Mesenchymal stem cell (in vitro differentiated cells and primary cell): ENCODE measurements at places on chromosomes 7 and 10.

DNA sequence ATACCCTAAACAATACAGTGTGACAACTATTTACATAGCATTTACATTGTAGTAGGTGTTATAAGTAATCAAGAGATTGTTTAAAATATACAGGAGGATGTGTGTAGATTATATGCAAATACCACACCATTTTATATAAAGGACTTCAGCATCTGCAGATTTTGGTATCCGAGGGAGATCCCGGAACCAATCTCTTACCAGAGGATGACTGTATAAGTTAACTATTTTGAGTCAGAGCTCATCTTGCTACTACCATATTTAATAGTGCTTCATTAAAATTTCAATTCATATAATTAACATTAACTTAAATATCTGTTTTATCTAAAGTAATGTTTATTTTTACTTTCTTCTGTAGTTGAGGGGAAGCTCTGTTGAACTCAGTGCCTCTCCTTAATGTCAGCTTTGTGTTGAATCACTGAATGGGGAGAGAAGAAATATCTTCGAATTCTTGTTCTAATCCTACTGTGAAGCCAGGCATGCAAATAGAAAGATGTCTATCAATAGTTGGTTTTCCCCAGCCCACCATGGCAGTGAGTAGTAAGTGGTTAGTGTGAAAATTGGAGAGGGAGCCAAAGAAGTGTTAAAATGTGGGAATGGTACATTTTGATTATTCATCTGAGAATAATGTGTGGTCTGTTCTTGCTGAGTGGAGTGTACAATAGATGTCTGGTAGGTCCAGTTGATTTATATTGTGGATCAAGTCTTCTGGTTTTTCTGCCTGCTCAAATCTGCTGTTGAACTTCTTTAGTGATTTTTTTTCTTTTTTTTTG lies 90.1 kb upstream of the CYP26C1 start:
- peak; percentile 56 for DNase-seq

DNA sequence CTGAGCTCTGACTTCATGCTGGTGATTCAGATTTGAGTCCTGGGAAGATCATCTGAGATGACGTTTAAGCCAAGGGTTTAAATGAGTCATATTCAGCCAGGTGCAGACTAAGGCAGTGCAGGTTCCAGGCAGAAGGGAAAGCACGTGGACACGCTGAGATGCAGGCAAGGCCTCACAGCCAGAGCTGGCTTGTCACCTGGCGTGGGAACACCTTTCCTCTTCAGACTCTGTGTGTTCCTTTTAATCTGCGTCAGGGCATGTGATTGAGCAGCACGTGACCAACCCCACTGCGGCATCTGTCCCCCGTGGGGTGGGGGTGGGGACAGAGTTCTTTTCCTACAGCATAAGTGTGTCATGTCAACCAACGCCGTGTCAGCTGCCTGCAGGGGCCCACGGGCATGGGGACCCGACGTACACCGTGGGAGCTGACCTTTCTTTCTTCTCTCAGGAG lies 10.7 kb upstream of the IDI2 start:
- DNase-seq, result peak; percentile 72

DNA sequence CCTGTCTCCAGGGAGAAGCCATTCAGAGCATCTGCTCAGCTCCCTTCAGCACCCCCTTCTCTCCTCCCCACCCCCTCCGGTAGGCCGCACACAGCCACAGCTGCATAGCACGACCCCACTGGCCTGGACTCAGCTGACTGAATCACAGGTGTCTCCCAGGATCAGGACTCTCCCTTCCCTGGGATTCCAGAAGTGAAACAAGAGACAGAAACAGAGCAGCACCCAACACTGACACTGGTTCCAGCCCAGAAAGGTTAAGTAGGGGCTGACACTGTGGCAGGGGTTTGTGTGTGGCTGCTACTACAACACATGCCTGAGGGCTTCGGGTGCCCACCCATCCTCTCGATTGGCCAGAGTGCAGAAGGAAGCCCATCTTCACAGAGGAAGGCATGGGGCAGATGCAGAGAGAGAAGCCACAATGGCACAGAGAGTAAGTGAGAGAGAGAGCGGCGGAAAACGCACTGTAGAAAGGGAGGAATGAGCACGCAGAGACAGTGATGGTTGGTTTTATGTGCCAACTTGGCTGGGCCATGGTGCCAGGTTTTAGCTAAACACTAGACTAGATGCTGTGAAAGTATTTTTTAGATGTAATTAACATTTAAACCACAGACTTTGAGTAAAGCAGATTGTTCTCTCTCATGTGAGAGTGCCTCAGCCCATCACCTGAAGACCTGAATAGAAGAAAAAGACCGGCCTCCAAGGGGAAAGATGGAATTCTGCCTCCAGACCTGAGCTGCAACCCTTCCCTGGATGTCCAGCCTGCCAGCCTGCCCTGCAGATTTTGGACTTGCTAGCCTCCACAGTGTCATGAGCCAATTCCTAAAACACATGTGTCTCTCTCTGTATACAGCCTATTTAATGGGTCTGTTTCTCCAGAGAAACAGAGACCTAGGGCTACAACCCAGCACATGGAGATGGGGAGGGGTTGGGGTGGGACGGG lies 107.5 kb downstream of the GRB10 start:
- DNase-seq, result no peak

- DNase-seq, result no peak
Measured at GRCh38 chr7:921581-922333, 32.7 kb downstream of the ADAP1 start.

- no peak for DNase-seq
Measured at GRCh38 chr10:3402187-3402751, 229.7 kb upstream of the PITRM1 start.
